ENCODE measurements at places on chromosomes 5 and 9.
A peak's percentile ranks its signal among the peaks of the same experiment; 100 is the strongest.

DNA sequence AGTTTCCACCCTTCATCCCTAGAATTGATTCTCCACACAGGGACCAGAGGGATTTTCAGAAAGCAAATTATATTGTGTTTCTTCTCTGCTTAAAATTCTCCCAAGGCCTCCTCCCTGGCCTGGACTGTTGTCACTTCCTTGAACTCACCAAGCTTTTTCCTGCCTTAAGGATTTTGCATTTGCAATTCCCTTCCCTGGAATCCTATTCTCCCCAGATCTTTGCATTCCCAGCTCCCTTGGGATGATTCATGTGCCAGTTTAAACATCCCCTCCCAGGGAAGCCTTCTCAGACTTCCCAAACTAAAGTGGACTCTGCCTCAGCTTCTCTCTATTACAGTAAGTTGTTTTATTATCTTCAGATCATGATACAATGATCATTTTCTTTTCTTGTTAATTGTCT lies 35.2 kb upstream of the PDE8B start:
- peak; percentile 67 for DNase-seq

DNA sequence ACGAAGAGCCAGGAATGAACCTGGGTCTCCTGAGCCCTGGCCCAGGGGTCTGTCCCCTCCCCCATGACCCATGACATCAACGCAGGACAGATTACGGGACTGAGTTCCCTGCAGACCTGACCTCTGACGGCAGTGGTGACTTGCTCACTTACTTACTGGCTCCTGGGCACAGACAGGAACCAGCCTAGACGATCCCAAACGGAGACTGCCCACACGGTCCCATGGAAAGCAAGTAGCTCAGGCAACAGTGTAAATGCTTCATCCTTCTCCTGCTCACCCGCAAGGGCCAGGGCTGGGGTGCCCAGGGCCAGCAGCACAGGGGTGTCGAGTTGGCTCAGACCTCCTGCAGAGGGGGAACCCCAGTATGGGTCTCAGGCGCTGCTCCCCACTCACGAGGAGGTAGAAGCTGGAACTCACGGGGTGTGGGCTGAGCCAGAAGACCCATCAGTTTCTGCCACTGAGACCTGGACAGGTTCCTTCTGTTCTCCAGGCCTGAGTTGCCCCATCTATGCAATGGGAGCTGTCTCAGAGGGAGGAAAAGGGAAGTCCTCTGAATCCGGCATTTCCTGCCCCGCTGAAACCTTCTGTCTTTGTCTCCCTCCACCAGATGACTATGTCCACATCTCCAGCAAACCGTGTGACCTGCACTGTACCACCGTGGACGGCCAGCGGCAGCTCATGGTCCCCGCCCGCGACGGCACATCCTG lies 5.6 kb downstream of the ADAMTSL2 start:
- no peak for DNase-seq

DNA sequence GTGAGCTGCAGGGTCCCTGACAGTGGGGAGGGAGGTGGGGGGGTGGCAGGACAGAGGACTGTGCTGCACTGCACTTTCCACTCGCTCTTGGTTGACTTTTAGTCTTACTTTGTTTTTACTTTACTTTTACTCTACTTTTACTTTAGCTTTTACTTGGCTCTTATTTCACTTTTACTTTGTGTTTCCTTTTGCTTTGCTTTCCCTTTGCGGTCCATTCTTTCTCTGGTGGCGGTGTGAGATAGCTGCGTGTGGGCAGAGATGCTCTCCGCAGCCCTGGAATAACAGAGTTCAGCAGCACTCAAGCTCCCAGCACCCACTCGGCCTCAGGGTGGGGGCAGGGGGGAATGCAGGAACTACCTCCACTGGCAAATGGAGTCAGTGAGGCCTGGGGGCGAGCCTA lies 4.7 kb downstream of the AK8 start:
- no peak for DNase-seq

GRCh38 chr9:123033864-123034601 lies 566 bp downstream of the GPR21 start:
- DNase-seq = peak; percentile 28

DNA sequence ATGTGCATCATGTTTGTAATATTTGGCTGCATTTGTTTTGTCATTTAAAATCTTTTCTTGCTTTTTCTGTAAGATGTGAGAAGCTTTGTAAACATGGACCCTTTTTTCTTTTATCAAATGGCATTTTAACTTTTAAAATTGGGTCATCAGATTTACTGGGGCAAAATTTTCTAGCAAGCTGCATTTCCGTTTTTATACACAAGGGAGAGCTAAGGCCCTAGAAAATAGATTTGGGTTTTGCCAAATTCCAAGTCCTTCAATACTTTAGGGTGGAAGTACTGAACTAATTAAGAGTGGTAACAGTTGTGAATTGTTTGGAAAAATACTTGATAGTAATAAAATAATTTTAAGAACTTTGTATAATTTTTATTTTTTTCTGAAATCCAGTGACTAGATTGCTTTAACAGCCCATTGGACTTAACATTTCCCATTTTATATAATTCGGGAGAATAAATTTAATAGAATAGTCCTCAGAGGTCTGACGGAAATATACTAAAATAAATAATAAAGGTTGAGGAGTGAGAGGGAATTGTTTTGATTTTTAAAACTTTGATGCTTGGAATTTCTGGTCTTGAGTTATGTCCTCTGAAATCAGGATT lies 117.4 kb downstream of the SMARCA2 start:
- DNase-seq = peak; percentile 52

DNA sequence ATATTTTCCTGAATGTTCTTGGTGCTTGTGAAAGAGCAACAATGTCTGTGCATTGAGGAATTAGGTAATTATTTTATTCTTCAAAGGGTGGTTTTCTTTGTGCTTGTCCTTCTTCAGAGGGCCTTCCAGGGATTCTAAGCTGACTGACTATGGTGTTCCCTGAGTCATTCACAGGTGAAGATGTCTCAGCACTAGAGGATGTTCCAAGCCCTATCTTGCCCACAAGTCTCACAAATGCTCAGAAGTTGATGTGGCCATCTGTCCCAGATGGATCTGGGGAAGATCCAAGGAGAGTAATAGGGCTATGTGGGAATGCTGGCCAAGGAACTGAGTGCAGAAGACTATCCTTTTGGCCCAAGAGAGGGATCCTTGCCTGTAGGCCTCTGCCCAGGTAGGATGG lies 120.9 kb downstream of the ADAMTSL1 start:
- no peak for DNase-seq

- DNase-seq = peak; percentile 33
Observed at GRCh38 chr5:170434966-170435605, 45.9 kb upstream of the KCNMB1 start.

GRCh38 chr5:5018578-5018970 lies 121.6 kb upstream of the ADAMTS16 start:
- DNase-seq = peak; percentile 52

DNA sequence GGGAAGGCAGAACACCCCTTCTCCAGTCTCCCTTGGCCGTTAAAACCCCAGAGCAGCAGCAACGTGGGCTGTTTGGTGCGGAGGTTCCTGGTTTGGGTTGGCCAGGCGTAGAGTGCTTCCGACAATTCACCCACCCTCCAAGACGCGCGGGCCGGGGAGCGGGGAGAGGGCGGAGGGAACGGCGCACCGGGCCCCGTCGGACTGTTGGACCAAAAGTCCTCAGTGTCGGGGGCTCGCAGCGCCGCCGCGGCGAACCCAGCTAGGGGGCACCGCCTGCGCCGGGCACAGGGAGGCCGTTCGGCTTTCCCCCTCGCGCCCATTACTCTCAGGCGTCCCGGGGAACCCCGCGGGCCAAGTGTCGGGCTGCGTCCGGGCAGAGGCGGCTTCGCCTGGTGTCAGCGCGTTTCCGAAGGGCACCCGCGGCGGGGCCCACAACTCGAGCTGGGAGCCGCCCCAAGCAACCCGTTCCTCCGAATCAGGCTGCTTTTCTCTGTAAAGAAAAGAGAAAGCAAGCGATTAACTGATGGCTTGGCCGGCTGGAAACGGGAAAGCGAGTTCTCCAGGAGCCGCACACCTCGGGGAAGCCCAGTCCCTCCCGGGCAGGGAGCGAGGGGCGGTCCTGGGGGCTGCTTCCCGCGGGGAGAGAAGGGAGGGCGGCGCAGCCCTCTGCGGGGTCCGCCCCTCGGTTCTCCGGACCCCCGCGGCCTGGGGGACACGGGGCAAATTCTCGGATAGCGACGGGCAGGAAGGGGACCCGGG lies 145.5 kb downstream of the ERCC6L2 start:
- DNase-seq = peak; percentile 11

DNA sequence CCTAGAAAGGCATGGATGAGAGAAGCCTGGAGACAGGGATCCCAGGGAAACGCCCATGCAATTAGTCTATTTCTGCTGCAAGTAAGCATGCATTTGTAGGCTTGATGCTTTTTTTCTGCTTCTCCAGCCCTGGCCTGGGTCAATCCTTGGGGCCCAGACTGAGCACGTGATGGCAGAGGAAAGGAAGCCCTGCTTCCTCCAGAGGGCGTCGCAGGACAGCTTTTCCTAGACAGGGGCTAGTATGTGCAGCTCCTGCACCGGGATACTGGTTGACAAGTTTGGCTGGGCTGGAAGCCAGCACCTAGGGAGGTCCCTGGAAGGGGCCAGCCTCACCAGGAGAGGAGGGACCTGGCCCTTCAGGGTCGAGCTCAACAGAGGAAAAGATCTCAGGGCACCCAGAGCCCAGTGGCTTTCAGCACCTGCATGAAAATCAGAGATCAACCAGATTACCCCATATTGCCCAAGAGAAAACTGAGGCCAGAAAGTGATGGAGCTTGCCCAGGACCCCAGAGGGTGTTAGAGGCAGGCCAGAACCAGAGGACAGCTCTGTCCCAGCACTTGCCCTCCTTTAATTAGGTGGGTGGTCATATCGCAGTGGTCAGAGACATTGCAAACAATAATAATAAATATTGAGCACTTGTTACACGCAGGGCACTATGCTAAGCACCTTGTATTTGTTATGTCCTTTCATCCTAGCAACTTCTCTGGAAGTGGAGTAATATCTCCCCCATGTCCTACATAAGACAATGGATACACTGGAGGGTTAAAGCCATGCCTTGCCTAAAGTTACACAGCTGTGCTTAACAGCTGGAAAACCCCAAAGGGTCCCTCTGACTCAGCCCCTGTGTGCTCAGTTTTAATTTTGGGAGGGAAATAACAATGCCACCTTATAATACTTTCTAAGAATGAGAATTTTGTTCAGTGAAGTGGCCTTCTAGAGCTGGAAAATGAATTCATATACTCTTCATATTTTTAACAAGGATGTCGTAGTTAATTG lies 67.1 kb downstream of the KLF4 start:
- DNase-seq = peak; percentile 76

DNA sequence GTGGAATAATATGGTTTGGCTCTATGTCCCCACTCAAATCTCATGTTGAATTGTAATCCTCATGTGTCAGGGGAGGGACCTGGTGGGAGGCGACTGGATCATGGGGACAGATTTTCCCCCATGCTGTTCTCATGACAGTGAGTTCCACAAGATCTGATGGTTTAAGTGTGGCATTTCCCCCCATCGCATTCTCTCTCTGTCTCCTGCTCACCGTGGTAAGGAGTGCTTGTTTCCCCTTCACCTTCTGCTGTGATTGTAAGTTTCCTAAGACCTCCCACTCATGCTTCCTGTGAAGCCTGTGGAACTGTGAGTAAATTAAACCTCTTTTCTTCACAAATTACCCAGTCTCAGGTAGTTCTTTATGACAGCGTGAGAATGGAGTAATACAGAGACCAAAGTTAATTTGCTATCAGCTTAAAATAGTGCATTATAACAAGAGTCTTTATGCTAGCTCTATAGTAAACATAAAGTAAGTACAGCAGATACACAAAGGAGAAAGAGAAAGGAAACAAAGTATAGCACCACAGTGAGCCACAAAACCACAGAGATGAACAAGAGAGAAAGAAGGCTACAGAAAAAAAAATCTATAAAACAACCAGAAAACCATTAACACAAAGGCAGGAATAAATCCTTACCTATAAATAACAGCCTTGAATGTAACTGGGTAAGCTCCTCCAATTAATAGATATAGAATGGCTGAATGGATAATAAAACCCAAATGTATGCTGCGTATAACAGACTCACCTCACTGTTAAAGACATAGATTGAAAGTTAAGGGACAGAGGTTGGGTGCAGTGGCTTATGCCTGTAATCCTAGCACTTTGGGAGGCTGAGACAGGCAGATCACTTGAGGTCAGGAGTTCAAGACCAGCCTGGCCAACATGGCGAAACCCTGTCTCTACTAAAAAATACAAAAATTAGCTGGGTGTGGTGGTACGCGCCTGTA lies 39.7 kb downstream of the RAPGEF6 start:
- DNase-seq = no peak

- DNase-seq = no peak
Observed at GRCh38 chr9:26437056-26437711, 455.4 kb downstream of the CAAP1 start.

GRCh38 chr9:127711226-127711701 lies 4.2 kb downstream of the PTRH1 start:
- DNase-seq = no peak

DNA sequence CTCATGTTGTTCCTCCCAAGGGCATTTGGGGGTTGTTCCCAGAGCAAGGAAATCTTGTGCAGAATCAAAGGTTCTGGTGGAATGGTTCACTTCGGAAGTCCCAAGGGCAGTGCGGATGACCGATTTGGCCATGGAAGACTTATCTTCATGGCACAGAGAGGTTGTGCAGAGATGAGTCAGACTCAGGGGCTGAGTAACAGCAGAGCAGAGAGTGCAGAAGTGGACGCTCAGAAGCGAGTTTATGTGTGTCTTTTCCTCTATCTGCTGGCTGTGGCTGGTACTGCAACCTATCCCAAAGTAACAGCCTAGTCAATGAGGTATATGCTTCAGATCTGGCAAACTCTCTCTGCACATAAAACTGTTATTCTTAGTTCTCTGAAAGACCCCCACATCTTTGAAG lies 118.1 kb downstream of the DPYSL3 start:
- DNase-seq = peak; percentile 81
